ENCODE measurements at places on chromosomes 7 and 10. TPM values are rescaled to one million over a fixed set of nuclear protein-coding genes. Genes with fewer than 3 reads are reported as not detected.

Gene NKX1-2
- 0.25 TPM for total RNA-seq

Gene DNTT
- not detected for total RNA-seq

Gene TMEM229A
- total RNA-seq: 0.74 TPM

Gene MLXIPL
- total RNA-seq: not detected

Gene PRSS1
- total RNA-seq: not detected

Gene SAMD9L
- 3.0 TPM for total RNA-seq

Gene ACTL6B
- total RNA-seq: 99.6 TPM

Gene HABP2
- total RNA-seq: under 0.01 TPM

Gene KIAA1217
- 5.2 TPM for total RNA-seq

Gene SKAP2
- total RNA-seq: 3.7 TPM

Gene PNLIP
- not detected for total RNA-seq

Gene CUTC
- 7.1 TPM for total RNA-seq

Gene MMP21
- 0.25 TPM for total RNA-seq

Gene CALN1
- 56.1 TPM for total RNA-seq

Gene FXYD4
- total RNA-seq: not detected

Gene ZNF92
- total RNA-seq: 32.9 TPM

Gene FOXI2
- not detected for total RNA-seq

Gene SMURF1
- 22.4 TPM for total RNA-seq

Gene MET
- 1.7 TPM for total RNA-seq

Gene GSAP
- 6.4 TPM for total RNA-seq

Gene TEX47
- total RNA-seq: not detected

Gene PHYHIPL
- total RNA-seq: 18.9 TPM

Gene COL13A1
- 2.7 TPM for total RNA-seq

Gene CYP26C1
- 0.25 TPM for total RNA-seq

Gene ST8SIA6
- 4.7 TPM for total RNA-seq

Gene HECW1
- total RNA-seq: 35.4 TPM

Gene MYH16
- not detected for total RNA-seq

Gene ST7
- total RNA-seq: 64.2 TPM

Gene SLC29A4
- total RNA-seq: 12.3 TPM

Gene TRIM50
- not detected for total RNA-seq

Gene OR13A1
- not detected for total RNA-seq

Gene PKD1L1
- 0.25 TPM for total RNA-seq

Gene C10orf105
- 0.25 TPM for total RNA-seq

Gene PRKG1
- 13.8 TPM for total RNA-seq

Gene IFIT1B
- total RNA-seq: 0.49 TPM

Gene GRID1
- total RNA-seq: 8.6 TPM

Gene TUBAL3
- total RNA-seq: not detected

Gene MYO1G
- 0.25 TPM for total RNA-seq

Gene C10orf67
- 0.25 TPM for total RNA-seq

Data from temporal lobe (tissue), 4 donors.